ENCODE measurements at places on chromosomes 13 and 19.

- no peak for DNase-seq
Measured at GRCh38 chr13:42656161-42656560, 82.2 kb downstream of the TNFSF11 start.

DNA sequence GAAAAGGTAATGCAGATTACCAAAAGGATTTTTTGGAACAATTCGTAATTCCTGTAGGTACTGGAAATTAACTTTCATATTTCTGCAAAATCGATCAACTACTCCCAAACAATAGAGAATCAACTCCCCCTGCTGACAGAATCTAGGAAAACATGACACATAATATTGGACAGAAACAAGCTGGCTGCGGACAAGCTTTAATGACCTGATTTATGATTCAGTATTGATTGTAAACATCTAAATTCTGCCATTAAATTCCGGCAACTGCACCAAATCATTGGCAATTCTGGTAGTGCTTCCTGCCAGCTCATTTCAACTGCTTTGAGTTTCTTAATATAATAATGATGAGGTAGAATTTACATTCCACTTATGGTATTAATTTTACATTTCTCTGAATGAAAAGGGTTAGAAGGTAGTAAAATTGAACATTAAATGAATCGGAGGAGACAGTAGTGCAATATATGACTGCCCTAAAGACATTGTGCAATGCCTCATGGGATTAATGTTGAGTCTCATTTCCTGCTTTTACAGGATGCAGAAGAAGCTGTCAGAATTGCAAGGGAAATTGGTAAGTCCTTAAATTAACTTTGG is 146.5 kb downstream of the PCCA start:
- peak; percentile 54 for DNase-seq

DNA sequence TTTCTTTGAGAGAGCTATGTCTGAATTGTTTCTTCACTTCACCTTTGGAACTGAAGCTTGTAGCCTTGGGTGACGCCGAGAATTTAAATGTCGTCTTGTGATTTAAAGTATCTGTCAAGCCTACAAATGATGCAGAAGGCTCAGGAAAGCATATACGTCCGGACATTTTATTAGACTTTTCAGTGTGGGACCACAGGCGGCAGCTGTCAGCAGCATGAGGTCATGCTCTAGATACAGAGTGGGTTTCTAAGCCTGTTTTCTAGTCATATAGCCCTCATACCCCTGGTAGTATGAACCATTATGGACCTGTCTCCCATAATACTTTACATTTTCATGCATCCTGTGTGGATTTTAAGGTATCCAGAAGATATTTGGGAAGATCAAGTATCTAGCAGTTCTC is 212.3 kb downstream of the ATP8A2 start:
- no peak for DNase-seq

DNA sequence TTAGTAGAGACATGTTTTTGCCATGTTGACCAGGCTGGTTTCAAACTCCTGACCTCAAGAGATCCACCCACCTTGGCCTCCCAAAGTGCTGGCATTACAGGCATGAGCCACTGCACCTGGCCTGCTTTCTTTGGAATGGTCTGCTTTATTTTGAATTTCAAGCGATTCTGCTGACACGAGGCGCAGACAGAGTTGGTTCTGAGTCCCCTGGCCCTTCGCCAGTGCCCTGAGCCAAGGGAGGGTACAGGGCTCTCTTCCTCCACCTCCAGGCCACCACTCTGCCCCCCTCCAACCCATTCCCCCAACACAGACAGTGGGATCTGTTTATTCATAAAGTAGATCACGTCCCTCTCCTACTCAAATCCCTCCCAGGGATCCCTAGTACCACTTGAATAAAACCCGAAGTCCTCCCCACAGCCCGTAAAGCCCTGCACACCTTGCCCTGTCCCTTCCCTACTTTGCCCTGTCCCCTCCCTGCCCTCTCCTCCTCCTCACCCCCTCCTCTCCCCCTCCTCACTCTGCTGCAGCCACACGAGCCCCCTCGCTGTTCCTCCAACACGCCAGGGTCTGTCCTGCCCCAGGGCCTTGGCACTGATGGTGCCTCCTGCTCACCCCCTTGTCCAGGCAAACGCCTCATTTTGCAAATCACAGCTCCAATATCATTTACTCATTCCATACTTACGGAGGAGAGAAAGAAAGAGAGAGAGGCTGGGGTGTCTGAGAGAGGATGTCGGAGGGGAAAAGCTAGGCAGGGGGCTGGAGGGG is 22.4 kb downstream of the ZNRF4 start:
- DNase-seq, result no peak

DNA sequence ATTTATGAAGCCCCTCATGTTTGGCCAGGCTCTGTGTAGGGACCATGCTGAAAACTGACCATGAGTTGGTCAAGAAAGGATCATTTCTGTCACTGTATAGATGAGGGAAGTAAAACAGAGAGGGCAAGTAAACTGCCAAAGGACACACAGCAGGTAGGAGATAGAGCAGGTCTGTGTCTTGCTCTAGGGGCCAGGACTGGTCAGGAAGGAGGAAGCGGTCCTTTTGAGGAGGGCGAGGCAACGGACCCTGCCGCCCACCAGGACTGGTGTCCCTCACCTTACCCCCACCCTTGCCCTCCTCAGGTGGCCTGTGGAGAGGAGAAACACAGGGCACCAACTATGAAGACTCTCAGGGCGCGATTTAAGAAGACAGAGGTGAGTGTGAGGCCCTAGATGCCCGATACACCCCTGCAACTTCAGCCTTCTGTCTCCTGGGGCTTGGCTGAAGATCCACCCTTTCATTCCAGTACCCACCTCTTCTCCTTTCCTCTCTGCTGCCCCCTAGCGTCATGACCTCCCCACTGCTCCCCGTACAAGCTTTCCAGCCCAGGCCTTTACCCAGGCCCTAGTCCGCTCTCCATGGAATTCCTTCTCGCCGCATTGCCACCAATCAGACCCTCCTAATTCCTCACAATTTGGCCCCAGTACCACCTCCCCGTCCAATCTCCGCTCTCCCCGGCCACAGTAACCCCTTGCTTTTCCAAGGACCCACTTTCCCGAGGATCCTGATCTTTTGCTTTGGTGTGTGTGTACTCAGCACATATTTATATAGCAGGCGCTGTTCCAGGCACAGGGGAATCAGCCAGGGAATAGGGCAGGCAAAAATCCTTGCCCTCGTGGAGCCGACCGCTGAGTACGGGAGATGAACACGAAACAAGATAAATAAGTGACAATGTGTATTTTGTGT is 3.9 kb downstream of the ANKRD24 start:
- peak; percentile 33 for DNase-seq

GRCh38 chr19:33724021-33724720 is 72.5 kb upstream of the KCTD15 start:
- DNase-seq, result no peak

DNA sequence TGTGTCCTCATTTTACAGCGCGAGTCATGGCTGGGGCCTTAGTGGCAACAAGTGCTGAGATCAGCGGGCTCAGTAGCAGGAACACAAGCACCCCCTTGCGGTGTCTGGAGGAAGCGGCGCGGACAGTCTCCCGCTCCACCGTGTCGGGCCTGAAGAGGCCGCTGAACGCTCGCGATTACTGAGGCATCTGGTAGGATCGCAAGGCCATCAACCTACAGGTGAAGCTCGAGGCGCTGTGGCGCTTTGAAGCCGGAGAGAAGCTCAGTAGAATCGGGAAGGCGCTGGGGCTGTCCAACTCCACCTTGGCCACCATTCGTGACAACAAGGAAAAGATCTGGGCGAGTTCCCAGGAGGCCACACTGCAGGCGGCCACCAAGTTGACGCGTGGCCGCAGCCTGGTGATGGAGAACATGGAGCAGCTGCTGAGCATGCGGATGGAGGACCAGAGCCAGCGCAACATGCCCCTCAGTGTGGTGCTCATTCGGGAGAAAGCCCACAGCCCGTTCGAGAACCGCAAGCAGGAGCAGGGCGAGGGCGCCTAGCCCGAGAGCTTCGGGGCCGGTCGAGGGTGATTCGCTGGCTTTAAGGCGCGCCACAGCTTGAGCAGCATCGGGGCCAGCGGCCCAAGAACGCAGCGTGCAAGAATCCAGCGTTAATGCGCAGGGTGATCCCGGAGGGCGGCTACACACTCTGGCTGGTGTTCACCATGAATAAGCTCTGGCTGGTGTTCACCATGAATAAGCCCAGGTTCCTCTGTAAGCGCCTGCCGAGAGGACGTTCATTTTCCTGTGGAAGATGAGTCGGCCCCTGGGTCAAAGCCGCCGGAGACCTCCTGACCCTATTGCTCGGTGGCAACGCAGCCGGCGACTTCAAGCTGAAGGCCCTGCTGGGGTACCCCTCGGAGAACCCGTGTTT is 8.3 kb upstream of the MZF1 start:
- peak; percentile 91 for DNase-seq

- DNase-seq, result no peak
Measured at GRCh38 chr19:45074744-45075300, 1.5 kb downstream of the ZNF296 start.

DNA sequence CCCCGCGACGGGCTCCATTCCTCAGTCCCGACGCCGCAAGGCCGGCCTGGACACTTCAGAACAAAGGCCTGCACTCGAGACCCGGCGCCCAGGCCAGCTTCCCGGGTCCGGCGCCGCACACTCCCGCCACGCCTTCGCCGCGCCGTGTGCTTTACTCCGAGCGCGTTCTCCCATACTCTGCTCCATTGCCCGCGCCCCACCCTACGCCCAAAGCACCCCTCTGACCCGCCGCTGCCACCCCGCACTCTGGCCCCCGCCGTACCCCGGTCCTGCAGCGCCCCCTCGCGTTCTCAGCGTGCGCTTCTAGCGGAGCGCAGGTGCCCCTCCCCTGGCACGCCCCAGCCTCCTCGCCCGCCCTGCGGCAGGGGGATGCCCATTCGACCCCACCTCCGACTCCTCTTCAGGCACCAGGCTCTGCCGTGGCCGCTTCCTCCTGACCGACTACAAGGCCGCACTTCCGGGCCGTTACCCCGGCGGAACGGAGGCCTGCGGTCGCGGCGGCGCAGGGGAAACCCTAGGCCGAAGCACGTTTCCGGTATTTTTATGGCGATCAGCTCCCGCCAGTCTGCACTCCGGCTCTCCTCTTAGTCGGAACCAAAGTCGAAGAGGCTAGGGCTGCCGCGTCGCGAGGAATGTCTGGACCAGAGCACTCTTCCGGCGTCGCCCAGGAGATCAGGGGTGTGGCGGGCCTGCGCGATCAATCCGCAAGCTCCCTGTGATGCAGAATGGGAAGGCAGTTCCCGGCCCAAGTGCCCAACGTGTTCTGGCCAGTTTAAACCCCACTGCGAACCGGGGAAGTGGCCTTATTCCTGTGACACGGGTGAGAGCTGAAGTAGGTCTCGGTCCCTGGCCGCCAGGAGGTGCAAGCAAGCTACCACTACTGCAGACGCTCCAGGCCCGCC is at the start of gene ZBTB45:
Gene ZBTB45 (minus strand): TSS at position 456 of the 902 bp plus-strand sequence. CDS start 2,137 bp downstream, outside the sequence.
- DNase-seq, result peak; percentile 98

- peak; percentile 35 for DNase-seq
Measured at GRCh38 chr19:16185768-16186123, 536 bp downstream of the FAM32A start.

GRCh38 chr13:75934889-75935288 is 298.8 kb downstream of the LMO7 start:
- DNase-seq, result no peak

- no peak for DNase-seq
Measured at GRCh38 chr19:23587546-23587945, 99.5 kb downstream of the ZNF675 start.

GRCh38 chr13:41608111-41608838 is 150.9 kb downstream of the RGCC start:
- no peak for DNase-seq

GRCh38 chr13:59477011-59477410 is 686.7 kb downstream of the DIAPH3 start:
- DNase-seq, result no peak

- DNase-seq, result no peak
Measured at GRCh38 chr19:39136225-39136940, 10.8 kb downstream of the PAK4 start.

DNA sequence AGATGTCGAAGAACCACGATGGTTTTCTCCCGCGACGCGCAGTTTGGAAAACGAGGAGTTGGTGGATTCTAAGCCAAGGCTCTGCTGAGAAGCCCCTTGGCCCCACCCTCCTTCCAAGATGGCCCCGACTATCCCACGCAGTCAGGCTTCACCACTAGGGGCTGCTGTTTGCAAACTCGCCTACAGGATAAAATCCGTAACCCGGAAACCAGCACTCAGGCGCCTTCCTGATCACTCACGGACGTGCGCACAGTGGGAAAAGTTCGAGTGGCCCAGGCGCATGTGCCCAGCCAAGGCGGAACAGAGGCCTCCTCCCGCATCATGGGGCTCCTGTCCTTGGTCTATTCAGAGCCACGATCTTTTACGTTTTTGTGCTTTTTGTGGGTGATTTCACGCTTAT is 19.2 kb upstream of the UQCR11 start:
- DNase-seq, result peak; percentile 28

DNA sequence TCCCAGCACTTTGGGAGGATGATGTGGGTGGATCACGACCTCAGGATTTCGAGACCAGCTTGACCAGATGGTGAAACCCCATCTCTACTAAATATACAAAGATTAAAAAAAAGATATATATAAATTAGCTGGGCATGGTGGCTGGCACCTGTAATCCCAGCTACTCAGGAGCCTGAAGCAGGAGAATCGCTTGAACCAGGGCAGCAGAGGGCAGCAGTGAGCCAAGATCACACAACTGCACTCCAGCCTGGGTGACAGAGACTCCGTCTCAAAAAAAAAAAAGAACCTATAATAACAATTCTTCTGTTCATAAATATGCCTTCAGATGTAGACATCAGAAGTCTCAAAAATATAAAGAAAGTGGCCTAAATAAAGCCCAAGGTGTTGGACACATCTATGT is 7.6 kb downstream of the ZNF737 start:
- DNase-seq, result no peak

GRCh38 chr19:15197275-15197941 is 3.4 kb downstream of the NOTCH3 start:
- DNase-seq, result no peak

- DNase-seq, result no peak
Measured at GRCh38 chr13:25042151-25042865, 53.6 kb upstream of the PABPC3 start.

GRCh38 chr13:65460136-65460535 is 1770.0 kb downstream of the PCDH9 start:
- DNase-seq, result no peak

DNA sequence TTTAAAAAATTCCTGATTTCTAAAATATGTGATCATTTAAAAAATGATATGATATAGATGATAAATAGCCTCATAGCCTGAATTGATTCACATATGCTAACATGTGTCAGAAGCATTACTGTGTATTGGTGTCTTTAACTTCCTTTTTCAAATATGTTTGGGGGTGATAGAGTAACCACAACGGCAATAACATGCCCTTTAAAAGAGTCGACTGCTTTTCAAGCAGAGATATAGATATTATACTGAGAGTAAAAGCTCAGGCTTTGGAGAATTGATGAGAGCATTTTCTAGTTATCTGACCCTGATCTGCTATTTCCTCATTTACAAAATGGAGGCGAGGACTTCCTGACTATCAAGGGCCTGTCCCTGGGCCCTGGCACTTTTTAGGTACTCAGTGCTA is 260.5 kb downstream of the DCT start:
- DNase-seq, result no peak

Measured in muscle of back (tissue), 13 donors.